ENCODE measurements at places on chromosomes 3 and 15.

GRCh38 chr3:105101603-105102002, 265.1 kb upstream of the ALCAM start:
- DNase-seq, result no peak

DNA sequence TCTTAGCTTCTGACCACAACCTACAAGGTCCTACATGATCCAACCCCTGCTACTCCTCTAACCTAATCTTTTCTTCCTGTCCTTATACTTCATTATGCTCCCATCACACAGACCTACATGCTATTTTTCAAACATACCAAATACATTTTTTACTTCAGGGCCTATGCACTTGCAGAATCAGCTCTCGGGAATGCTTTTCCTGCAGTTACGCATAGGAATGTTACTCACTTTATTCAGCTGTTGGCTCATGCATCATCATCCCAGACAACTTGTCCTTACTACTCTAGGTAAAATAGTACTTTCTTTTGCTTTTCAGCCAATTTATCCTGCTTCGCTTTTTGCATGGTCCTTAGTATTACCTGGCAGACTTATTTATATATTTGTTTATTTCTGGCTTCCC, 105.6 kb downstream of the OXSM start:
- DNase-seq, result no peak

DNA sequence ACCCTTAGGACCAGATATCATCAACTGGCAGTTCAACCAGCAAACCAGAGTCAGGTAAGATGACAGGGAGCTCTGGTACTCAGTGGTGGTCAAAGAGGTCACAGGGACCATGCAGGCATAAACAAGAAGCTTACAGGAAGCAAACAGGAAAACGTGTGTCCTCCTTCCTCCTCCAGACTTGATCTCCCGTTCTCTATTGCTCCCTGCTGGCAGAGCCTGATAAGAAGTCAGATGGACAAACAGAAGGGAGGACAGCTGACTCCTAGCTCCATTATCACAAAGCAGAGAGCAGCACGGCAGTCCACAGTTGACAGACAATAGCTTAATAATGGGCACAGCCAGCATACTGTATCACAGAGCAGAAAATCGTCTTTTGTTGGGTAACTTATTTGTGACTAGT, 156.5 kb upstream of the SLC2A2 start:
- no peak for DNase-seq

DNA sequence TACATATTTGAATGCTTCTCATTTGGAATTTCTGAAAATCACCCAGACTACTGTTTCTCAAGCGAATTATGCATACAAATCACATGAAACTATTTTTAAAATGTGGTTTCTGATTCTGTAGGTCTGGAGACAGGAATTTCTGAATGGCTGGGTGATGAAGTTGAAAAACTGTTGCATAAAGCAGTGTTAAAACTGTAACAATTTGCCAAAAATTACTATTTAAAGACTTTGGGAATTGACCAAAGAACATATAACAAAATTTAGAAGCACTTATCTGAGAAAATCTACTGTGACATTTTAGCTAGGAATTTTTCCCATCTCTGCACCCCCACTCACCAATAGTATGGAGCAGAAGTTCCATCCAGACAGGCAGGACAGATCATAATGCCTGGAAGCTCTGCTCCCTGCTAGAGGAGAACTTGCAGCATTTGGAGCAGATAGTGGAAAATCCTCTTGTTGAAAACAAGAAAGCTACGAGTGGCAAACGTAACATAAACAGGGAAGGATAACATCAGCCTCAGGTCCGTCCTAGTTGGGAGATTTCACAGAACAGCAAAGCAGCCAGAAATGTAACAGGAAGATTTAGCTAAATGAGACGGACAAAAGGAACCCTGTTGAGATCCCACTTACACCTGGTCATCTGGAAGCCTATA, 132.3 kb upstream of the MCTP2 start:
- DNase-seq, result no peak

GRCh38 chr3:188727052-188727451, 444.7 kb upstream of the TPRG1 start:
- no peak for DNase-seq
